Fibroblast of lung (primary cell): ENCODE measurements at places on chromosomes 12 and 14.

DNA sequence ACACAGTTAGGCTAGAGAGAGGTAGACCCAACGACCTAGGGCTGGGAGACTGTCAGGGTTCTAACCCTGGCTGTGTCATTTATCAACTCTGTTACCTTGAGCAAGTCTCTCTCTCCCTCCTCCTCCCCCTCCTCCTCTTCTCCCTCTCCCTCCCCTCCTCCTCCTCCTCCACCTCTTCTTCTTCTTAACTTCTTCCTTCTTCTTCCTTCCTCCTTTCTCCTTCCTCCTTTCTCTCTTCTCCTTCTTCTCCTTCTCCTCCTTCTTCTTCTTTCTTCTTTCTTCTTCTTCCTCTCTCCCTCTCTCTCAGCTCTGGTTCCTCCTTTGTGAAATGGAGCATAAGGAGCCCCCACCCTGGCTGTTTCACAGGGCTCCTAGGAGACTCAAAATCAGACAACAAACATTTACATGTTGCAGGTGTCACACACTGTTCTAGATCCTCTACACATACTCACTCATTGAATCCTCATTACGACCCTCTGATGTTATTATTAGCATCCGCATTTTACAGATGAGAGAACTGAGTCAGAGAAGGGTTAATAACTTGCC, 2.2 kb upstream of the KCNH3 start:
- DNase-seq = no peak

DNA sequence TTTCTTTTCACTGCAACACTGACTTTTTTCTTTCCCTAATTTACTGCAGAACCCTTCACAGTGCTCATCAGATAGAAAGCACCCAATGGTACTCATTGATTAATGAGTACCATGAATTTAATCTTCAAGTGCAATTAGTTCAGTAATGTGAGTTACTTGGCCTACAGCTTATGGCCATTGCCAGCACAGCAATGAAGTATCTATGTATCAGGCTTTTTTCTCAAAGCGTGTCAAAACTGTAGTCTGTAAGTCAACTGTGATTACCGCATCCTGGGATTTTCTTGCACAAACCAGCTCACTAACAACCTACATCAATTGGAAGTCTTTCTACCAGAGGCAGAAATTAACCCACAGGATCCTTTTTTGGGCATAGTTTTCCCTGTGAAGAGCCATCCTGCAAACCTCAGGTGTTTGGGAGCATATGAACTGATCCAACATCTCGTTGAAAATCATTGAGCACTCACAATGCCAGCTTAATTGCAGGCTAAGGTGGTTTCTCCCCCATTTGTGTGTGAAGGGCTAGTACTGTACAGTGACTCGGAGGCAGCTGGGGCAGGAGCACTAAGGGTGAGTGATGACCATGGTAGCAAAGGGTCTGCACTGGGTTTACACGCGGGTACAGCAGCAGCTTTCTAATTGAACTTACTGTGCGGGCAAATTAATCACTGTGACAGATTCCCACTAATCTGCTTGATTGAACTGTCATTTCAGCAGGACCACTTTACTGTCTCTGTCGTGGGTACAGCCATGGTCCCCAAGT, 619.3 kb downstream of the SNAPC1 start:
- no peak for DNase-seq

DNA sequence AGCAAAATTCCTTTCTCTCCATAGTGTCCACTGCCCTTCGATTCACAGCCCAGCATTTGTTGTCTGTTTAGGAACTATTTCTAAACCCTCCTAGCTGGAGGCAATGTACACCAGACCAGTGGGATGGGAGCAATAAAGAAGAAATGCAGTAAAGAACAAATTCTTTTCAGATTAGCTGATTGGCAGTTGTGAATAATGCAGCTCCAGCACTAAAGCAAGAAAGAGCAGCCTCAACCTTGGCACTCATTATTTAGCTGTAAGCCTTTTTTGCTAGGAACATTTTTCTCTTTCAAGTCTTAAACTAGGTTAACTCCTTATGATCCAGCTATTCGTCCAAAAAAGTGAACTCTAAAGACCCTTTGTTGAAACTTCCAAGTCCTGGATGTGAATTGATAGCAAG, 580.5 kb upstream of the STXBP6 start:
- no peak for DNase-seq

GRCh38 chr14:102370305-102370809, 7.6 kb downstream of the TECPR2 start:
- no peak for DNase-seq

GRCh38 chr14:75653563-75653962, 7.1 kb downstream of the ERG28 start:
- DNase-seq = no peak

DNA sequence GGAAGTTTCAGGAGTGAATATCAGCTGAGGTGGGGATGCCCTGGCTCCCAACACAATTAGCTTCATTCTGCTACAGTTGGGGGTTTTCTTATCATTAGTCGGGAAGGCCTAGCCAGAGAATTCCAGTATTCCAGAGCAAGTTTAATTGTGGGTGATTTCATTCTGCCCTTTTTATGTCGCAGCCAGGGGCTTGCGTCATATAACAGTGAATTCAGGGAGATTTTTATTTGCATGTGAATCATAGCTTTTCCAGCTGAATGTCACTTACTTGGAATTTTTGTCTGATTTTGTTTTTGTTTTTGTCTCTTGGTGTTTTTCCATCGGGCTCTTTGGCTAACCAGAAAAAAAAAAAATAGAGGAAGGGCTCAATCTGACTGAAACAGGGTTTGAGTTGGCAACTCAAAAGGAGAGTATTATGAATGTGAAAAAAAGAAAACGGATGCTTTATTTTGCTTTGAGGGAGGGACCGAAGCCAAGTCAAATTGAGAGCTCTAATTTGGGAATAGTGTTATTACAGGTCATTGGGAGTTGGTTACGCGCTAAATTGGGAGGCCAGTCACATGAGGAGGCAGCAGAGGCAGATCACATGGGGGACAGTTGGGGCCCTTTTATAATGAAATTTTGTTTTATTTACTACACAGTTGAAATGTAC, 119.4 kb downstream of the SAMD4A start:
- DNase-seq = peak; percentile 95

DNA sequence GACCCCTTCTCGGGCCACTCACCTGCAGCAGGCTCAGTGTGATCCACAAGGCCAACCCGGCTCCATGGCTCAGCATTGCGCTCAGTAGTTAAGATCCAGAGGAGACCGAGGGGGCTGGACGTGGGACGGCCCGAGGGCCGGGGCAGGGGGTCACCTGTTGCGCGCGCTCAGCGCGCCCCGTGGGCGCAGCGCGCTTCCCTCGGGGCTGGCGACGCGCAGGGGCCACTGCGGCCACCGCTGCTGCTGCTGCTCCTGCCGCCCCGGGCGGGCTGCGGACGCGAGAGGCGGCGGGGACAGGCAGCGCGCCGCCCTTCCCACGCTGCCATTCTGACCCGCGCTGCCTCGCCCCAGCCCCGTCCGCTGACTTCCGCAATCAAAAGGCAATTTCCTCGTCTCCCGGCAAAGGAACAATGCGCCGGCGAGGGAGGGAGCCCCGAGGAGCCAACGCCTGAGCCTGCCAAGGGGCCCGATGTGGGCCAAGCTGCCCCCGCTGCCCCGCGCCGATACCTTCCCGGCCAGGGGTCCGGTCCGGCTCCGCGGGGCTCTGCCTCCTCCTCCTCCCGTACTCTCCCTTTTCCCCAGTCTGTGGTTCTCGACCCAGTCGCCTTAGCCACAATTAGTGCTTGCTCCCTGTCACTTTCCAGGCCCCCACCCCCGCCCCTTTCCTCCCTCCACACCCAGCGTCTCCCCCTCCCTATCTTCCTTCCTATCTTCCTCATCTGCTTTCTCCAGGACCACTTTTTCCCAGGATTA, 27.3 kb downstream of the PTPRB start:
- peak; percentile 10 for DNase-seq

DNA sequence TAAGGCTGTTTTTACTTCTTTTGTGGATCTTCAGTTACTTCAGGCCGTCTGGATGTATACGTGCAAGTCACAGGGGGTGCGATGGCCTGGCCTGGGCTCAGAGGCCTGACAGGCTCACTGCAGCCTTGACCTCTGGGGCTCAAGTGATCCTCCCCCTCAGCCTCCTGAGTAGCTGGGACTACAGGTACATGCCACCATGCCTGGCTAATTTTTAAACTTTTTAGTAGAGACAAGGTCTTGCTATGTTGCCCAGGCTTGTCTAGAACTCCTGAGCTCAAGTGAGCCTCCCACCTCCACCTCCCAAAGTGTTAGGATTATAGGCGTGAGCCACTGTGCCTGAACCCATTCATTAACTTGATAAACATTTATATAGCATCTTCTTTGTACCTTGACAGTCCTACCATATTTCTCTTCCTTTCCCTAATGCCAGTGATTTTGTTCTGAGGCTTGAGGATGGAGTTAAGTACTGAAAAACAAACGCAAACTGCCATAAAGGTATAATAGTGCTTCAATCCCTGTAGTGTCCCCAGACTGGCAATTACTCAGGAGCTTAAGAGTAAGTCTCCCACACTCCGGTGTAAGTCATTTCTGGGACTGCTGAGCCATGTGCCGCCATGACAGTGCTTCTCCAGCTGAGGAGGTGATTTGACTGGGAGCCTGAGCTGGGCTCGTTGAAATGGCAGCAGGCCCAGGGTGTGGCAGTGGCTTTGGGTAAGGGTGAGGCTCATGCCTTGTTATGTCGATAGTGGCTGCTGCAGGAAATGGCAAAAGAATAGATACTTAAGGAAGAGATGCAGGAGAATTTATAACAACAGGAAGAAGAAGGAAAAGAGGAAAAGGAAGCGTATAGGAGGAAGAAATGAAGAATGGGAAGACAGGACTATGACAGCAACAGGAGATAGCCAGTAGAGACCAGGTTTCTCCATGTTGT, 43.7 kb upstream of the HECTD1 start:
- DNase-seq = no peak

DNA sequence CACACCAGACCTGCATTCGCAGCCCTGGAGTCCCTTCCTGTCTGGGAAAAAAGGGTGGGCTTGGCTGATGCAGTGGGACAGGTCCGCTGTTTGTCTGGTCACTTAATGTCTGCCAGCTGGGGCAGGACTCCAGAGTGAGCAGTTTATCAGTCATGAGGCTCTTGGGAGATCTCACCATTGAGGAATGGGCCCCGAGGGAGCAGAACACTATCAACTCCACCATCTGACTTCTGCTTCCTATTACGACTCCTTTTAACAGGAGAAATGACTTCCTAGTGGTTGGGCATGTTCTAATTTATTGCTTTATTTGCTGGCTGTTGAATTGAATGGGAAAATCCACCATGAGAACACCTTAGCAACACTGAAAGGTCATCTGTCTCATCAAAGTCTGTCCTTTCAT, 182.5 kb upstream of the RASSF8 start:
- no peak for DNase-seq

GRCh38 chr12:109621211-109621694, 47.7 kb downstream of the MVK start:
- DNase-seq = no peak

- DNase-seq = no peak
These were observed 62.2 kb downstream of the TSPAN11 start for GRCh38 chr12:30988646-30989286.

DNA sequence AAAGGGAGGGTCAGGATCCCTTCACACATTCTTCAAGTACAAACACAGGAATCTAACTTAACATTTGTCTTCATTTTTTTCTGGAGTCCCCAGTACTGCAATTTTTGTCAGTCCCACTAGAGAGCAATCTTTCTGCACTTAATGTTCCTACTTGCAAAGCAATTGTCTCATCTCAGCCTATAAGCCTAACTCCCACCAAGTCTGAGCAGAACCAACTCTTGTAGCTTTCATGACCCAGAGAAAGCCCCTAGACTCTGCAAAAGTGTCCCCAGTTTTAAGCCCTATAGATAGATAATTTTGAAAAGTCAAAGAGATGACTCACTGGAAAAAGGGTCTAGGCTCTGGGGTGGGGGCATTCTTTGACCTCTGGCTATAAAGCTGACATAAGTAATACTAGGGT, 1.8 kb upstream of the ZBTB39 start:
- DNase-seq = peak; percentile 54

DNA sequence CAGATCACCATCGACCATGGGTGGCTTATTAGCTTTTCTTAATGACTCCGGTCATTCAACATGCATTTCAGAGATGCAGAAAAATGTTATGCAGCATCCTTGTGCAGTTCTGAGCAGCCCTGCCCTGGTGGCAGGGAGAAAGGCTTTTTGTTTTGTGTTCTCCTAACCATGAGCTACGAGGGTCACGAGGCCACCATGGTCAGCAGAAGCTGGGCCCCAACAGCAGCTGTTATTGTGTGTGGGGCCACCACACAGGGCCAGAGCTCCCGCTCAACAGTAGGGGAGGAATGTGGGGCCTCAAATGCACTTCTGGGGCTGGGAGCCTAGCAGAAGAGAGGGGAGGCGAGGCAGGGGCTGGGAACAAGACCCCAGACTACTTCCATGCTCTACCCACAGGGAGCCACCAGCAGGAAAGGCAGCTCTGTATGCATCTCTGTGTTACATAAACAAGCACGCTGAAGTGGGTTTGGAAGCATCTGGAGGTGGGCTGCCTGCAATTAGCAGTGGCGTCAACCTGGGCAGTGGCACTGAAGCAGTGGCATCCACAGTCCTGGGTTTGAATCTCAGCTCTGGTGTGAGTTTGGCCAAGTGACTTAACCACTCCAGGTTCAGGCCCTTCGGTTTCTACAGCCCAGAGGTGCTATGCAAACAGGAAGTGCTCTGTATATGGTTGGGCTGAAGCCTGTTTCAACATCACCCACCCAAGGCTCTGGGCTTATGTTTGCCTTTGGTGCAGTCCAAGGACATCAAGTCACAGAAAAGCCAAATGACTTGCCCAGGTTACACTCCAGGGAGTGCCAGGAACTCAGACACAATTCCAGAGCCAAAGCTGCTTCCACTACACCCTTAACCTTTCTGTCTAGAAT, 16.3 kb downstream of the GLTP start:
- DNase-seq = peak; percentile 24

DNA sequence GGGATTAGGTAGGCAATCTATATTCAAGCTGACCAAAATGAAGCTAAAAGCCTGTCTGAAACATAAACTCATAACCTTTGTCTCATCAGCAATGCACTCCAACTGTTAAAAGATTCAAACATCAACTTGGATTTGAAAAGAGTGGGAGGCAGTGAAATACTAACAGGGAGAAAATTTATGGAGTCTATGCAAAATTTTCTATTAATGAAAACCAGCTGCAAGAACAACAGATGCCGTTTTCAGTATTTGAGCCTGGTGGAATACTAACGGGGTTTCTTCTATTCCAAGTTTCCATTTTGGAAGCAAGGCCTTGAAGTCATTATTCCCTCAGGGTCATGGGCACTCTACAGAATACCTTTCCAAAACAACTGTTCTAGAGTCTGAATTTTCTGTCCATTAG, 88.3 kb downstream of the LRP6 start:
- DNase-seq = no peak

DNA sequence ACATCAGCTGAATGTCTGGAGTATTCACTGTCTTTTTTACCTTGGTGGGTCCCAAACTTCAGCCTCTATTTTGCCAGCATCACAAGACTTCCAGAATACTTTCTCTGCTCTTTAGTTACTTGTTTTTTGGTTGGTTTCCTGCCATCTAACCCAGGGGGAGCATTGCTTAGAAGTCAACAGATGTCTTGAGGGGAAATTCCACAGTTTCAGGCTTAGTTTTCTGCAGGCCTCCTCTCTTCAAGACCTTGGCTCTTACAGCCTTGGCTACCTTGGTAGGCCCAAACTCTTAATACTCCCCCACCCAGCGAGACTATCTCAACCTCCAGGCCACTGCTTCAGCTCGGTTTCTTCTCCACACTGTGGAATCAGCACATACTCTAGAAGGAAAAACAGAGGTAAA, 41.7 kb downstream of the NEDD1 start:
- DNase-seq = no peak

- DNase-seq = no peak
These were observed 34.8 kb upstream of the TESC start for GRCh38 chr12:117134059-117134458.

- DNase-seq = peak; percentile 2
These were observed 137.6 kb upstream of the PPFIA2 start for GRCh38 chr12:81896771-81897170.

GRCh38 chr14:68672609-68673285, 120.1 kb downstream of the ZFP36L1 start:
- no peak for DNase-seq
